ENCODE measurements at places on chromosomes 4 and X.

DNA sequence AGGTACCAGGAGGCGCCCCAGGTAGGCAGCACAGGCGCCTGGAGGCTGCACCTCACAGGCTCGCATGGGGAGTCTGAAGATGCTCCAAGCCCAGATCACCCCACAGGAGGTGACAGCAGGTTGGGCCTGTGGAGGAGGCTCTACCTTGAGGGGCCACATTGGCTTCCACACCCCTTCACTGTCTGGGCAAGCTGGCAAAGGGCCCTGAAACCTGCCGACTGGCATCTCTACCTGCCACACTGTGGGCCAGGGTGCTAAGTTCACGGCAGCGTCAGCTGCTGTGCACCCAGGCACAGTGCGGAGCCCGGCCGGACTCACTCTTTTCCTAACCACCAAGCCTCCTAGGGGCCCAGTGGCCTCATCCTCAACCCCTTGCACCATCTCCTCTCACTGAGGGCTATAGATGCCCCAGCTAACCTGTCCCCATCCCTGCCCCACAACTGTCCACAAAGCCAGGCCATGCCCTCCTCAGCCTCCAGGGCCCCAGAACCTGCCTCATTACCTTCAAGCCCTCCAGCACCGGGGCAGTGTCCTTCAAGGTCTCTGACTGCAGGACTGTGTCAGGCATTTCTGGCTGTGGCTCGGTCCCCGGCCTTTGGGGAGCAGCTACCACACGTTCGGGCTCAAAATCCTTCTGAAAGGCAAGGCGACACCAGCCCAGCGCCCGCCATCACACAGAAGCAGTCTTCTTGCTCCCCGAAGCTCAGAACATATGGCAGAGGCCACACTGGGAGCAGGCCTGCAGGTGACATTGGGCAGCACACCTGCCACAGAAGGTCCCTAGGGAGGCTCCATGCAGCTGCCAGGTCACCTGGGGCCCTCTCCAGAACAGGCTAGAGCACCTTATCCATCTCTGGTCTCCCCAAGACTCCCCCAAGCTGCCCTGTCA, 28.8 kb downstream of the FGFR3 start:
- DNase-seq: no peak

- no peak for DNase-seq
Measured at GRCh38 chr4:25922812-25923369, 8.9 kb downstream of the SMIM20 start.

DNA sequence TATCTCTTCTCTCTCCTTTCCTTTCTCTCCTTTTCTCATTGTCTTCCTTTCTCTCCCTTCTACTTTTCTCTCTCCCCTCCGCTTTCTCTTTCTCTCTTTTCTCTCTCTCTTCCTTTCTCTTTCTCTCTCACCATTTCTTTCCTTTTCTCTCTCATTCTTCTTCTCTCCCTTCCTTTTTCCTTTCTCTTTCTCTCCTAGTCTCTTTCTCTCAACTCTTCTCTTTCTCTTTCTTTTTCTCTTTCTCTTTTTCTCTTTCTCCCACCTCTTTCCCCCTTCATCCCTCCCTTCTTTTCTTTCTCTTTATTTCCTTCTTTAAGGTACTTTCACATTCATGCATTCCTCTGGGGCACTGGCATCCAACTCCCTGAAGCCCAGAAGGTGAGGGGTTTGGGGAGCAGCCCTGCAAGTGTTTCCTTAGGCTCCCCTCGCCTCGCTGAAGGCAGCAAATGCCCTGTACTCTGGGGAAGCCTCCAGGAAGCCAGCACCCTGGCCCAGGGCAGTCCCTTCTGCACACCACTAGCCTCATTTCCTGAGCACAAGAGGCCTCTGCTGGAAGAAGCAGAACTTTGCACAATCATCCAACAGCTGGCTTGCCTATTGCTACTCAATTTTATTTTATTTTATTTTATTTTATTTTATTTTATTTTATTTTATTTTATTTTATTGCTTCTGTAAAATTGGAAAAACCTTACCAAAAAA, 124.2 kb downstream of the NFKB1 start:
- DNase-seq: peak; percentile 37

GRCh38 chr4:182486881-182487280, 243.7 kb downstream of the TENM3 start:
- DNase-seq: no peak

DNA sequence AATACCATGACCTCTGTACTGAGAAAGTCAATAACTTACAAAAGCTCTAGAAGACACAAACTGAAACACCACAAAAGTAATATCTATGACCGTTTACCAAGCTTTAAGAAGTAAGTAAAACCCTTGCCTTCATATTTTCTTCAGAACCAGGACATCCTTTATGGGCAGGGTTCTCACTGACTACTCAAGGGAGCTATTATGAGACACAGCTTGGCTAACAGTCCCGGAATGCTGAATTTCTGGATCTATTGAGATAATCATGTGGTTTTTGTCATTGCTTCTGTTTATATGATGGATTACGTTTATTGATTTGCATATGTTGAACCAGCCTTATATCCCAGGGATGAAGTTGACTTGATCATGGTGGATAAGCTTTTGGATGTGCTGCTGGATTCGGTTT, 19.9 kb upstream of the CDS1 start:
- no peak for DNase-seq

- no peak for DNase-seq
Measured at GRCh38 chr4:24482871-24483270, 101.5 kb downstream of the DHX15 start.

- no peak for DNase-seq
Measured at GRCh38 chrX:94041881-94042280, 367.9 kb downstream of the FAM133A start.

GRCh38 chr4:107570952-107571351, 149.1 kb downstream of the PAPSS1 start:
- no peak for DNase-seq

GRCh38 chrX:96756491-96756890, 71.8 kb downstream of the DIAPH2 start:
- no peak for DNase-seq

DNA sequence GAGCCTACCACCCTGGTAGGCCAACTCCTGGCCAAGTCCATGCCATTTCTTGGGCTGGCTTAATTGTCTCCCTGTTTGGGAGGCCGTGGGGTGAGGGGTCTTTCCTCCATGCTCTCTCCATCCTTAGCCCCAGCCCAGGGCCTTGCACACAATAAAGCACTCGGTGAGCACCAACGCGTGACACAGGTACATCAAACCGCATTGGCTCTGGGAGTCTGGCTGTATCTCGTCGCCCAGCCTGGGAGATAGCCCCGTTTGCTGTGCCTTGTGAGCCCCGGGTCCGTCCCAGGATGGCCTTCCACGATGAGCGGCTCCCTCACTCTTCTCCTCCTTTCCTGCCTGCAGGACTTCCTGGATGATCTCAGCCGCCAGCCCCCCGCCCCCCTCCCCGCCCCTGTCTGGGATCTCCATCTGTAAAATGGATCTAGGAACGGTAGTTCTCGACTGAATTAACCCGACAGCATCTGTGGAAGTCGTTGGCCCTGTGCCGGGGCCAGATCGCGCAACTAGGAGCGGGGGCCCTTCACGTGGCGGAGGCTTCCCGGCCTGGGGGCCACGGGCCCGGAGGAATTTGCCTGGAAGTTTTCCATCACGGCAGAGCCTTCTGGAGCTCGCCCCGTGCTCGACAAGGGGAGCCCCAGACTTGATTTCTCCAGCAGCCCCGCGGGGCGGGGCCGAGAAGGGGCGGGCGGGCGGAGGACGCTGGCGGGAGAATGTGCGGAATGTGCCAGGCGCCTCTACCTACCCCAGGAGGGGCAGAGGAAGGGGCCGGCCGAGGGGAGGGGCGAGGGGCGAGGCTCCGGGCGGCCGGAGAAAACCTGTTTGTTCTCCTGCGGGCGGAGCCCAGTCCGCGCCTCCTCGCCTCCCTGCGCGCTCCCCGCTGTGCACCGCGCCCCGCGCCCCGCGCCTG, at the start of gene ZNF185:
TSS of gene ZNF185 (plus strand) at position 846 of the 910 bp plus-strand sequence. CDS start 16,423 bp downstream, outside the sequence.
- no peak for DNase-seq

GRCh38 chrX:85109235-85109634, 105.6 kb downstream of the APOOL start:
- DNase-seq: no peak

GRCh38 chr4:9765091-9765490, 16.3 kb upstream of the DRD5 start:
- peak; percentile 8 for DNase-seq

- DNase-seq: no peak
Measured at GRCh38 chrX:21616386-21616785, 41.7 kb downstream of the KLHL34 start.

- DNase-seq: no peak
Measured at GRCh38 chr4:86442881-86443280, 83.0 kb upstream of the MAPK10 start.

- peak; percentile 44 for DNase-seq
Measured at GRCh38 chr4:107183155-107183774, 147.2 kb upstream of the DKK2 start.

DNA sequence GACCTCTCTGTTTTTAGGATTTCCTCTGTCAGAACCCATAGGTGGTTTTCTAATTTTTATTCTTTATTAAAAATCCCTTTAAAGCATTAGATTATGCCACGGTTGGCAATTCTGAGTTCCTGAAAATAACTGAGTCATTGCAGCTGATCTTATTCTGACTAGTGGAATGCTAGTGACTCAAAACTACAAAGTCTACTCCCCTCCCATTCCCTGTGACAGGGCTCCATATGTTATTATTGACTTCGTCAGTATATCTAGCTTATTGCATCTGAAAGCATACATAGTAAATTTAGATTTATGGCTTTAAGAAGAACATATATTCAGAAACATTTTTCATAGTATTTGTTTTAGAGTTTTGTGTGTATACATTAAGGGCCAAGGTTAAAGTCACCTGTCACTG, 38.5 kb downstream of the HERC3 start:
- peak; percentile 60 for DNase-seq

DNA sequence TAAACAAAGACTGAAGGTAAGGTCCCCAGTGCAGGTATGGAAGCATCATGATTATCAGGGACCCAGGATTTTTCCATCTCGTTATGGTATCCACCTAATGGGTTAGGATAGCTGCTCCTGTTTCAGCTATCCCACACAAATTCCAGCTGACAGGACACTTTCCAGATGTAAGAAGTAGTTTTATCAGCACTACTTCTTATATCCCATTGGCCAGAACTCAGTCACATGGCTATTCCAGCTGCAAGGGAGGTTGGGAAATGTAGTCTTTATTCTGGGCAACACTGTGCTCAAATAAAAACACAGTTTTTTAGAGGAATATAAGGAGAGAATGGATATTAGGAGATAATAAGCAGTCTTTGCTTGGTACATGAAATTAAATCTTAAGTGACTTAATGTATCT, 96.7 kb downstream of the SRPX start:
- no peak for DNase-seq

DNA sequence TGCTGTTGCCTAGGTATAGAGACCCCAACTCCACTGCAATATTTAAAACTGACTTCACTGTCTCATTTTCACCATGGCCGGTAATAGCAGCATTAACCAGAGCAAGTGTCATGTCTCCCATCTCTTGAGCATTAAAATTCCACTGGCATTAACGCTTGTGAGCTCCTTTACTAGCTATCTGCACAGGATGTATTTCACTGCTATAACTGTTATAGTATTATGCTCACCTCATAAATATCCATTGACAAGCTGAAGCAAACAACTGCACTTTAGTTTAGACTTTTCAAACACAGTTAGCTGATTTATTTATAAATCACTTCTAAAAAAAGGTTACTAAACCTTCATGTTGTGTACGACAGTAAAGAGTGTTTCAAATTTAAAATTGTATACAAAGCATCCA, 157.8 kb downstream of the ANTXR2 start:
- no peak for DNase-seq

GRCh38 chrX:140711894-140712293, 2.3 kb downstream of the LINC00632 start:
- no peak for DNase-seq

GRCh38 chr4:47053485-47053884, 22.1 kb downstream of the GABRB1 start:
- DNase-seq: no peak

- no peak for DNase-seq
Measured at GRCh38 chr4:177066746-177067145, 242.9 kb upstream of the NEIL3 start.

DNA sequence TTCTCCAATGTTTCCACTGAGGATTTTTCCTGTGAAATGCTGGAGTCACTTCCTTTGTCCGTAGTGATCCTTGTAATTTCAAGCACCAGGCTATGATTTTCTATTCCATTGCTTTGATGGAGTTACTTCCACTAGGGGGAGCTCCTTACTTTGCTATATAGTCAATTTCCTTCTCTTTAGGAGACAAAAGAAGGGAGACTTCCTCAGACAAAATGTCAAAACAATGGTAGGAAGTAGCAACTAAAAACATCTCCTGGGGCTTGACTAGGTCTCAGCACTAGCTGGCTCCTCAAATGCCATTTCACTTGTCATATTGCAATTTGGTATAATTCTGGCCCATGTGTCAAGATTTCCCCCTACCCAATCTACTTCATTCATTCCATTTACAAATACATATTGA, 24.1 kb downstream of the ZCCHC12 start:
- peak; percentile 56 for DNase-seq

GRCh38 chrX:21655901-21656586, 2.1 kb downstream of the KLHL34 start:
- DNase-seq: no peak

GRCh38 chr4:136194962-136195361, 1337.3 kb downstream of the PCDH18 start:
- no peak for DNase-seq

GRCh38 chr4:61298178-61298740, 98.1 kb downstream of the ADGRL3 start:
- DNase-seq: no peak

DNA sequence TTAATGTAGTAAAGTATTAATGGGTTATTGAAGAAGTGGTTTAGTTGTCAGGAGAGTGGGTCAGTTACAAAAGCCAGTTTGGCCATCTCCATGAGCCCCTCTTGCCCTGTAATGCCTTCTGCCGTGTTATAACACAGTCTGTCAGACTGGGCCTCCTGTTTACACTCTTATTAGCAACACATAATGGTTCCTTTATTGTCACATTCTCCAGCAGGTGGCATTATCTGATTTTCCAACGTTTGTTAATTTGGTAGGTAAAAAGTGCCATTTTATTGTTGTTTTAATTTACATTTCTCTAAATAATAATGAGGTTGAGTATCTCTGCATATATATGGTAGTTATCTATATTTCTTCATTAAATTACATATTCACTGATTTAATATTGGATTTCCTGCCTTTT, 560.8 kb downstream of the FGF13 start:
- no peak for DNase-seq

DNA sequence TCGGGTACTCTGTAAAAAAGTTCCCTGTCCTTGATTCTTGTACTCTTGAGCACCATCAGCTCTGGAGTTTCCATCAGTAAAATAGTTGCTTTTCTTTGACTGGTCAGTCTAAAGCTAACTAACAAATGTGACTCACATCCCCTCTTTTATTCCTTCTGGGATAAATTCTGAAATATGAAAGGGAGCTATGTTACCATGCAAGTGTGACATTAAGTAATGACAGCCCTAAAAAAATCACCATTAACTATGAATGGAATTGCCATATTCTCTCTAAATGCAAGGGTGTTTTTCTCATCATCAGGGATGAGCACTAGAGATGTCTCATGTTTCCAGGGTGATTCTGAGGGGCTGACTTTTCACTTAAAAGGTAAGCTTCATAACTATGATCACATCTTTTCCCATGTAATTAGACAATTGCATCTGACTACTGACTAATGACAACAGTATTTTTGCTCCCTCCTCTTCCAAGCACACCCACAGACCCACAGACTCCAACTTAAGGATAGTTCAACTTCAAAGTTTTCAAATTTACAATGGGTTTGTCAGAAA, 26.9 kb upstream of the RASGEF1B start:
- no peak for DNase-seq

Measured in AG08396 (cell line).